ENCODE measurements at places on chromosomes 5 and 9. TPM values are rescaled to one million over a fixed set of nuclear protein-coding genes. Genes with fewer than 3 reads are reported as not detected.

- no peaks in the 10 kb centered on the region for H3K36me3 ChIP-seq
- H3K4me3 ChIP-seq = no peak overlapping the region
- DNase-seq = no peak
- H3K27ac ChIP-seq = no peak overlapping the region
Measured at GRCh38 chr9:73824671-73825070, 672.5 kb upstream of the RORB start.

DNA sequence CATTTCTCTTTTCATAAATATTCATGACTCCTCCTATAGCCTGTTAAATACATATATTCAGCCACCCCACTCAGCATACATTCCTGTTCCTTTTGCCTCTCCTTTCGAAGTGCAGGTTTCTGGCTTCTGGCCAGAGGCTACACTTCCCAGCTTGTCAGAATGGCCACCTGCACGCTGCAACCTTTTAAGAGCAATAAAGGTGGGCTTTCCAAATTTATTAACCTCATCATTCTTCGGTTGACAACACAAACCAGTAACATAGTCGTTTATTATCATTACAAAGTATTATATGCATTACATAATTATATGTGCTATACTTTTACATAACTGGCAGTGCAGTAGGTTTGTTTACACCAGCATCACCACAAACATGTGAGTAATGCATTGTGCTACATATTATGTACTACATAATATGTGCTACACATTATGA, 16.5 kb upstream of the TMEM171 start:
- no peak overlapping the region for H3K4me3 ChIP-seq
- no peak for DNase-seq
- no peaks in the 10 kb centered on the region for H3K4me1 ChIP-seq
- H3K36me3 ChIP-seq = no peaks in the 10 kb centered on the region
- H3K27ac ChIP-seq = no peak overlapping the region

BARHL1 gene
- not detected for total RNA-seq

SLC2A6 gene
- 12.8 TPM for total RNA-seq

- no peak overlapping the region for H3K27ac ChIP-seq
- no peak overlapping the region for H3K4me3 ChIP-seq
Measured at GRCh38 chr9:113465599-113466140, 2.1 kb downstream of the RGS3 start.

DNA sequence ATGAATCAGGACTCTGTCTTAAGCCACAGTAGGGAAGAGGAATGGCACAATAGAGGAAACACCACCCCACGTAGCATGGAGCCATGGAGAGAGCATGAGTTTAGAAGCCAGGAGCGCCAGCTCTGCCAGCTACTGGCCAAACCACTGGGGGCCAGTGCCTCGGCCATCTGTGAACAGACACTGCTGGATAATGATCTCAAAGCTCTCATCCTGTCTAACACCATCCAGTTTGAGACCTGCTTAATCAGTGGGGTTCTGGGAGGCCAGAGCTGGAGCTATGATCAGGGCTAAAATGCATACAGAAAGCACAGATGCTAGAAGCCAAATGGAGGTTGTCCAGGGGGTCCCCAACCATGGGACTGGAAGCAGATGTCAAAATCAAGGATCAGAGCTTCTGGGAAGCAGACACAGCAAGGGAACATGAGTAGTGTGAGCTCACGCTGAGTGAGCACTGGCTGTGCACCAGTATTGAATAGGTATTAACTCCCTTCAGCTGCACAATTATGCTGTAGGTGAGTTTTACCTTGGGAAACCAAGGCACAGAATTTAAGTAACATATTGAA, 92.7 kb downstream of the KCNIP1 start:
- H3K4me1 ChIP-seq = no peaks in the 10 kb centered on the region
- H3K4me3 ChIP-seq = no peak overlapping the region
- no peaks in the 10 kb centered on the region for H3K36me3 ChIP-seq
- H3K27me3 ChIP-seq = no peaks in the 10 kb centered on the region
- H3K27ac ChIP-seq = no peak overlapping the region

DNA sequence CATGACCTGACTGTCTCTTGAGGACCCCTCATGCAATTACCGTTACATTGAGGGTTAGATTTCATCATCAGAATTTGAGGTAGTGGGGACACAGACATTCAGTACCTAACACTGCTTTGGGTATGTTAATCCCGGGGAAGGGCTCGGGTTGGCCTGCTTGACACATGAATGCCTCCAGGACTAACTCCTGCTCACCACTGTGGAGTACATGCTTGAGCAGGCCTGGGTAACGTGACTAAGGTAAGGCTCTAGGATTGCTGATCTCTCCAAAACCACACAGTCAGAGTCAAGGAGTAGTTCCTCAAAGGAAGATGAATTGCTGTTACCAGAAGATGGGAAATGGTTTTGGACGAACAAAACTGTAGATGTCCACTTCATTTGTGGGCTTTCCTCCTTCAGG, 376.3 kb upstream of the ZNF462 start:
- H3K36me3 ChIP-seq = no peaks in the 10 kb centered on the region
- no peak for DNase-seq
- H3K27me3 ChIP-seq = no peaks in the 10 kb centered on the region

DNA sequence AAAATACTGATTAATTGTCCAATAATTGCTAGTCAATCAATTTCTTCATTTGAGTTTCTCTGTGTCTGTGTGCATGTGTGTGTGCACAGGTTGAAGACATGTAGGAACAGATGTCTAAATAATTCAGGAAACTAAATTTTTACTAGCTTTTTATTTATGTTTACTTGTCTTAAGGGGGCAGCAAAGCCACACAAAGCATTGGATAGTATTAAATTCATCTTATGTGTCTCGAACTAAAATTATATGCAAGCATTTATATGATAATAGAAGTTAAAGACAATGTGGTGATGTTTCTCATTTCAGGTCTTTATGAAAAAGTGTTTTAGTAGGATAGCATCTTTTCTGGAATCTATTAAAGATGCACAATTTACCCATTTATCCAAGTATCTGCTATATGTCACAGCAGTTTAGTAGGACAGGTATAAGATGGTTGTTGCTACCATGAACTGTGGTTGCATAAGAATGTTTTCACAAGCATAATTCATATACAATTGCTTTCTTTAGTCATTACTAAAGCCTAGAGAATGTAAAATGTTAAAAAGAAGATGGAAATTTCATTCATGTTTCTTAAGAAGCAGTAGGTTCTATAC, 784.6 kb upstream of the NUDT12 start:
- no peaks in the 10 kb centered on the region for H3K4me1 ChIP-seq
- no peaks in the 10 kb centered on the region for H3K36me3 ChIP-seq
- H3K4me3 ChIP-seq = no peak overlapping the region

DNA sequence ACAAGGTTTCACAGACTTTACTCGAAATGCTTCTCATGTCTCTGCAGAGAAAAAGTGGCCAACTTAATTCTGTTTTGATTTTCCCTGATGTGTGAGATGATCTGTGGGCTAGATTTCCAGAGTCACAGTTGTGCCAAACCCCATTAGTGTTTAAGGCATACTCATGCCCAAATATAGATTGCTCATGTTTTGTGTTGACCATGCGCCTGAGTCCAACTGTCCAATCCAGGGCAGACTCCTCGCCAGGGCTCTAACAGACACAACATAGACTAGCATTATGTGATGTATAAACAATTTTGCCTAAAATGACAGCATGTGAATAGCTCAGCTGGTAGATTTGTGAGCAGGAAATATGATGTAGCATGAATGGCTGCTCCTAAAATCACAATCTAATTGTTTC, 128.1 kb downstream of the PRDM6 start:
- H3K27ac ChIP-seq = no peak overlapping the region
- H3K36me3 ChIP-seq = no peaks in the 10 kb centered on the region
- H3K27me3 ChIP-seq = no peaks in the 10 kb centered on the region
- H3K4me3 ChIP-seq = no peak overlapping the region

CDH6 gene
- 0.57 TPM for total RNA-seq

TAF1L gene
- total RNA-seq = not detected

DNA sequence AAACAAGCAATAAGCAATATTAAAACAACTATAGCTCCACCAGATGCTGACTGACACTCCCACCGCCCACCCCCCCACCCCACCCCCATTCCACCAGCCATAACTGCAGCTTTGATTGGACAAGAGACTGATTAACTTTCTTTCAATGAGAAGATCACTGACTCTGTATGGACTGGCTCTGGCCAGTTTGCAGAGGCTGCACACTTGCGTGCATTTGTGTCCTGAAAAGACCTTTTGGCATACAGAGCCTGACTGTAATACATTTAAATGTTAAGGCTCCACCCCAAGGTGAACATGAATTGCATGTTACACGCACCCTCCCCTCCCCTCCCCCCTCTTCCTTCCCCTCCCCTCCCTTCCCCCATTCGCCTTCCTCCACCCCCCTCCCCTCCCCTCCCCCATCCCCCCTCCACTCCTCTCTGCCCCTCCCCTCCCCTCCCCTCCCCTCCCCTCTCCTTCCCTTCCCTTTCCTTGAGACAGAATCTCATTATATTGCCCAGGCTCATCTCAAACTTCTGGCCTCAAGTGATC, 31.1 kb downstream of the FGD3 start:
- H3K27ac ChIP-seq = no peak overlapping the region
- no peak overlapping the region for H3K4me3 ChIP-seq
- no peak for DNase-seq
- no peaks in the 10 kb centered on the region for H3K27me3 ChIP-seq
- no peaks in the 10 kb centered on the region for H3K4me1 ChIP-seq
- no peaks in the 10 kb centered on the region for H3K36me3 ChIP-seq

- H3K4me3 ChIP-seq = no peak overlapping the region
- H3K4me1 ChIP-seq = no peaks in the 10 kb centered on the region
- DNase-seq = peak; percentile 67
- no peak overlapping the region for H3K27ac ChIP-seq
- H3K36me3 ChIP-seq = no peaks in the 10 kb centered on the region
- H3K27me3 ChIP-seq = no peaks in the 10 kb centered on the region
Measured at GRCh38 chr9:32136700-32137339, 247.6 kb upstream of the ACO1 start.

DNA sequence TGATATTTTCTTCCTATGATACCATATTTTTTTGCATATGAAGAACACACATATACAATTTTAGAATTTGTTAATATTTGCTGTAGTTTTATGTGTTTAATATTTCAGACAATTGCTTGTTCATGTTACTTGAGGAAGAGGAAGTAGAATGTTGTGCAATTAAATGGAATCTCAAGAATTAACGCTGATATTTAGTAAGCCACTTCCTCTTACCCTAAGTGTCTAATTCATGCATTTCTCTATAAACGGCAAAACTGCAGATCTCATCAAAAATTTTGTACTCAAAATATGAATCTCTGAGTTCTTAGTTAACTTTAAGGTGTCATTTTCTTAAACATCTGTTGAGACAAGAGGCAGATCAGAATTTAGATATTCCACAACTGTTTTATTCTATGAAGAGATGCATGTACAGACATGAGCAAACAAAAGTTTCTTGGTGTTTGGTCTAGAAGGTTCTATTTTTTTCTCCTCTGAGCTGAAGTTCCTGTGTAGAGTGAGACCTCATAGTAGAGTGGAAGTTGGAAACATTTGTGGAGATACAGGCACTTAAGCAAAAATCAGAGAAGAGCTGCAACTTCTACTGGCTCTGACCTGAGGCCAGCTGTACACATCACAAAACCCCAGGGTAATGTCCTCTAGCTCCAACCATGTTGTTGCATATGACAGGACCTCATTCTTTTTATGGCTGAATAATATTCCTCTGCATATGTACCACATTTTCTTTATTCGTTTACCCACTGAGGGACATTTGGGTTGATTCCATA, 16.6 kb upstream of the TGFBI start:
- peaks cover 42% of the 10 kb centered on the region for H3K4me1 ChIP-seq
- no peak overlapping the region for H3K4me3 ChIP-seq
- no peaks in the 10 kb centered on the region for H3K27me3 ChIP-seq

NR2F1 gene
- 128 TPM for total RNA-seq

DNA sequence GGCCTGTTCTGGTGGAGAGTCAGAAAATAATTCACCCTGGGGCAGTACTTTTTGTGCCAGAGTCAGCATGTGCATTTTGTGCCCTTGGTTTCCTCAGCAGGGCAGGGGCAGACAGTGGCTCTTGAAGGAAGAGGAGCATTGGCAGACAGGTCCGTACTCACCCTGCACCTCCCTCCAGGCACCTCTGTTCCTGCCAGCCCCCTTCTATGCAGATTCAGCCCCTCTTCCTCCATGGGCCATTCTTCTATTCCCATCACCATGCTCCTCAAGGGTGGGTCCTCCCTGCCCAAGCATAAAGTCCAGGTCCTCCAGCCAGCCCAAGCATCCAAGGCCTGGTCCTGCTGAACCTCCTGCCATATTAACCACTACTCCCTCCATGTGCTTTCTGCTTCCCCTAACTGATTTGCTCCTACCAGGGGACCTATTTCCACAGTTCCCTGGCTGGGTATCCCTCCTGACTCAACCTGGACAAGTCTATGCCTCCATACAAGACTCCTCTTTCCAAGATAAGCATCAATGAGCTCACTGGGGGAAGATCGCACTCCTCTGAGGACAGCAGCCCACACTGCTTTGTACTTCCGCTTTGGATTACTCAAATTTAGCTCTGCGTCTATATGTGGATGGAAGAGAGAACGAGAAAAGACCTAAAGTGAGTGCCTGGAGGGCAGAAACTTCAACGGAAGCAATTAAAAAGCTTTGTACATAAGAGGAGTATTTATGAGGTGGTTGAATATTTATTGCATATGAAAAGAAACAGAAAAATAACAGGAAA, 9.3 kb upstream of the ACSL6 start:
- no peaks in the 10 kb centered on the region for H3K36me3 ChIP-seq
- no peak overlapping the region for H3K27ac ChIP-seq
- no peaks in the 10 kb centered on the region for H3K4me1 ChIP-seq
- H3K27me3 ChIP-seq = no peaks in the 10 kb centered on the region
- no peak overlapping the region for H3K4me3 ChIP-seq

FAF2 gene
- total RNA-seq = 41.0 TPM

CBY3 gene
- not detected for total RNA-seq

DNA sequence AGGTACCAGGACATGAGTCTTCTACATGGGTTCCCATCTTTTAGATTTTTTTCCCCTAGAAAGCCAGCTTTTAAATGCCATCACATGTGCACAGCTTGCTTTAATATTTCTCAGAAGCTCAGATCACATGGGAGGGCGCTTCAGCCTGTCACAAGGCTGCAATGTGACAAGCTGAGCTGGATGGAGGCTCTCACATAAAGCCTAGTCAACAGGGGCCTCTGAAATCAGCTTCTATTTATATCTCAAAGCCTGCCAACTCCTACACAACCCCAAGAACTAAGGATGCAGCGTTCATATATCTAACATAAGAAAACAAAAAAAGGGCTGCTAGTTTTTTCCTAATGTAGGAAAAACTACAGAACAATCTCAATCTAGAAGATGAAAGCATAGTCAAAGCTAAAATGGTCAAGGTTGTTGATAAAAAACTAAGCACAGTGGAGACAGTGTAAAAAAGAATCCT, 2.3 kb downstream of the ZFAND5 start:
- peaks cover 25% of the 10 kb centered on the region for H3K36me3 ChIP-seq
- peaks cover 37% of the 10 kb centered on the region for H3K4me1 ChIP-seq
- H3K27me3 ChIP-seq = no peaks in the 10 kb centered on the region
- peak overlapping the region; percentile 93 for H3K4me3 ChIP-seq

TLR4 gene
- 46.2 TPM for total RNA-seq

- peaks cover 66% of the 10 kb centered on the region for H3K36me3 ChIP-seq
- H3K27me3 ChIP-seq = no peaks in the 10 kb centered on the region
- no peak overlapping the region for H3K4me3 ChIP-seq
- peak; percentile 62 for DNase-seq
- H3K27ac ChIP-seq = no peak overlapping the region
- peaks cover 6% of the 10 kb centered on the region for H3K4me1 ChIP-seq
Measured at GRCh38 chr9:113388833-113389232, 12.0 kb upstream of the HDHD3 start.
